ENCODE measurements at places on chromosomes 3 and 15.

DNA sequence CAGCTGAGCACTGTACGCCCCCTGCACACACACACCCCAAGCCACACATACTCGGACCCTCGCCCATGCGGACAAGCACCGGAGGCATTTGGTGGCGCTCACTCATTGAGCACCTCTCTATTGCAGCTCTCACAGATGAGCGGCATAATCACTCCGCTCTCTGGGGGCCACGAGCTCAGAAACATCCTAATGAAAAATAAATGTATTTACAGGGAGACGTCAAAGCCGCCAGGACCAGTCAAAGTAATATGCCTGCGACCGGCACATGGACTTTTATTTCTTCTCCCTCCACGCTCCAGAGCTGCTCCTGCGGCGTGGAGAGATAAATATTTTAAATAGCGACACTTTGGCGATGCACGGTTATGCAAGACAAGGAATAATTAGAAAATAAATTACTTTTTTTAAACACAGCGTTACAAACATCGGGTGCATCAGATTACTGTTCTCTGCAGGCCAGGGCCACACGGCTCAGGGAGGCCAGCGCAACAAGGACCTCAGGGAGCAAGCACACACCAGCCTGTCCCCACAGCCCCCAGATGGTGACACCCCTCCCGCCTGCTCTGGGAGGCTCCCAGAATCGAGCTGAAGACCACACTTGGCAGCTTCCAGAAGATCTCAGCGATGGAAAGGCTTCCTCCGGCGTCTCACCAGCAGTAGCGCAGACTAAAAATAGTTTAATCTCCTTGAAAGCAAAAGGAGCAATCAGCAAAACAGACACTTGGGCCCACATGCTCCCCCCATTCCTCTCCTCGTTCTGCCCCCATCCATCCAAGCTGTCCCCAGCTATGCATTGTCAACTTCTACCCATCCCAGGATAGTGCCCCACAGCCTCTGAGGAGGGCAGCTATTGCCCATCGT lies 48.0 kb downstream of the CACNA2D2 start:
- DNase-seq: no peak

DNA sequence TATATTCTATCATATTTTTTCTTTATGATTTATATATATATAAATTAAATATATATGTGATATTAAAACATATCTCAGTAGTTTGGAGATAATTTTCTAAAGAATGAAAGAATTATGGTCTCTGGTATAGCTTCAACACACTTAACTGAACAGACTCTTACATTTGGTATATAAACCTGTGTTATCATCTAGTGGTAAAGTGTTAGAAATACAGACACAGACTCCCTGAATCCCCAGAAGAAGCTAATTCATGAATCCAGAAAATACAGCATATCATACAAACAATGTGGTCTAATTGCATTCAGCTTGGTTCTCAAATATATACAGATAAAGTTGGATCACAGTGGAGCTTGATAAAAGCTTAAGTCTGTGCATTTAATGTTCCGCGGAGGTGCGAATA lies 1100.4 kb downstream of the ROBO2 start:
- no peak for DNase-seq

DNA sequence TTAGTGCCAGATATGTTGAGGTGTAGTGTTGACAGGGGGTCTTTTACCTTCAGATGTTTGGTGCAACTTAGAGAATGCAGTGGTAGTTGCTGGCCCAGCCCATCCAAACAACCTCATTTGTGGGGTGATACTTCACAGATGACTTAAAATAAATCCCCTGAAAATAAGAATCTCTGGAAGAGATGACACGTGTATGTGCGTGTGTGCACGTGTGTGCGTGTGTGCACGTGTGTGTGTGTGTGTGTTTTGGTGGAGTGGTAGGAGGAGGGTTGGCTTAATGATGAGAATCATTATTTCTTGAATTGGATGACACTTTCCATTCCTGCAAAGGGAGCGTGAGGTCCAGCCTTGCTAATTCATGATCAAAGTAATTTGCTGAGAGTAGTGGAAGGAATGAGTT lies 31.9 kb downstream of the SNRPN start:
- no peak for DNase-seq

DNA sequence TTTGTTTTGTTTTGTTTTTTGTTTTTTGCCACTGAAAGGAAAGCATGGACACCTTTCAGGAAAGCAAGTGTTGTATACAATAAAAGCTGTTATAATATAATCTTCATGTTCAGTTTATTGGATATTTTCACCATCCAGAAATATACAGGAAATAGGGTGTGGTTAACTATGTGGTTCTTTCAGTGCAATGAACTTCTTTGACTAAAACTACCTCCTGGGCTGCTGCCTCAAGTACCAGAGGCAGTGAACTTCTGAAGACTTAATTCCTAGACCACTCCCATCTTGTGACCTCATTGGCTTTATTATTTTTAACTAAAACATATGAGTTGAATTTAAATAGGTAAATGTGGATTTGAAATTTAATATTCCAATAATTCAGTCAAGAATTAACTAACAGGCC lies 27.1 kb upstream of the TBL1XR1 start:
- DNase-seq: no peak

GRCh38 chr15:70492240-70493177 lies 270.8 kb downstream of the UACA start:
- peak; percentile 90 for DNase-seq

DNA sequence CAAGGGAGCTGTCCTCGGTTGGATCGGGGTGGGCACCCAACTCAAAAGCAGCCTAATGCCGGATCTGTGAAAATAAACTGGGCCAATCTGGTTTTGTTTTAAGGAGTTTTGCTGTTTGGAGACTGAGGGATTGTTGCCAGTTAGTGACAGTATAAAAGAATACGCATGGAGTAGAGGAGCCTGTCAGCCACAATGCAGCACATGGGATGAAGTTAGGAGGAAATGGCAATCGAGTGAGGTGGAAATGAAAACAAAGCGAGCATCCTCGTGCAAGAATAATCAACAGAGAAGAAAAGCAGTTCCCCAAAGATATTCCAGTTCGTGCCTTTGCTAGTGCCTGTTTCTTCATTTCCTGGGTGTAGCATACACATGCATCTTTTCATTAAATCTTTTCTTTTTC lies 108.4 kb upstream of the RORA start:
- no peak for DNase-seq

- DNase-seq: no peak
Measured at GRCh38 chr3:59288951-59289350, 239.1 kb upstream of the CFAP20DC start.

GRCh38 chr3:127063916-127064315 lies 81.0 kb downstream of the PLXNA1 start:
- no peak for DNase-seq

- DNase-seq: peak; percentile 2
Measured at GRCh38 chr3:64445109-64445943, 220.1 kb upstream of the PRICKLE2 start.

GRCh38 chr15:37220949-37221670 lies 120.8 kb upstream of the MEIS2 start:
- no peak for DNase-seq
